ENCODE measurements at places on chromosomes 7 and 10.

- peak; percentile 84 for DNase-seq
Observed at GRCh38 chr10:129090618-129091366, 376.2 kb upstream of the MGMT start.

DNA sequence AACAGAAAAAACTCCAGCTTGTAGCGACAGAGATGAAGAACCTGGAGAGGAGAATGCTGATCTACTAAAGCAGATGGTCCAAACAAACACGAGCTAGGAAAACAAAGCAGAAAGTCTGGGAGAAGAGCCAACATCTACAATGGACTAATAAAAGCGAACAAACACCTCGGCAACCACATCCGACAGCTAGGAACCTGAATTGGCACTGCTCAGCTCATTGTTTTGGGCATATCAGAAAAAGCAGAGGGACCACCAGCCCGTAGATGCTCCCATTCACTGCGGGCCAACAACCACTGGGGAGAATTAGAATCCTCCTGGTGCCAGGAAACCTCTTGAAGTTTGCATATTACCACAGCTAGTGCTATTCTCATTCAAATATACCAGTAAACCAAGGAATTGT lies 204.7 kb downstream of the NXPH1 start:
- DNase-seq: no peak

DNA sequence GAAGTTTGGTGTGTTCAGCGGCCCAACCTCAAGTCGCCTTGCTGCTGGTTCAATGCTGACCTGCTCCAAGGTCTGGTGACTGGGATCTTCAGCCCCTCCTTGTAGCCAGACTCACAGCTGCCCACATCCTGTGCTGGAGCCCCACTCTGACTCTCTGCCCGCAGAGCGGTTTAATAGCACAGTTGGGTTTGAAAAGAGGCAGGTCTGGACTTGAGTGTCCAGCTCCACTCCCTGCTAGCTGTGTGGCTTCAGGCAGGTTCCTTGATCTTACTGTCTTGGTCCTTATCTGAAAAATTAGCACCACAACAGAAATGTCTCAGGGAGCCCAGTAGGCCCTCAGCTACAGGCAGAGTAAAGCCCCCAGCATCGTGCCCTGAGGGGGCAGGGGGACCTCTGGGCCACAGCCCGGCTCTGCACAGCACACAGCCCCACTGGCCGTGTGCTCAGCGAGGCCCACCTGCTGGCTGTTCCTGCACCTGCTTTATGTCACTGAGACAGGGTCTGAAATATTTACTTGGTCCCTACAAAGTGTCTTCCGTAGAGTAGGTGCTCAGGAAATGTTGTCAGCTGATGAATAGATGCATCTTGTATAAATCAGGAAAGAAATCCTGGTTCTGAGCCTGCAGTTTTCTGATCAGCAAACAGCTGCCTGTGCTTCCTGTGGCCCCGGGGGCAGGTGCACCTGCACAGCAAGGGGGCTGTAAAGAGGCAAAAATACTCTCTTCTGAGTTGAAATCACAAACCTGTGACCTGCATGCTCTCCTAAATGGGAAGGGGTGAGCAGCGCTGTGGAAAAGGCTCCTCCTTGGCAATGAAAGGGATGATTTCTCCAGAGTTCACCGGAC lies 155.5 kb downstream of the SVIL start:
- peak; percentile 63 for DNase-seq

DNA sequence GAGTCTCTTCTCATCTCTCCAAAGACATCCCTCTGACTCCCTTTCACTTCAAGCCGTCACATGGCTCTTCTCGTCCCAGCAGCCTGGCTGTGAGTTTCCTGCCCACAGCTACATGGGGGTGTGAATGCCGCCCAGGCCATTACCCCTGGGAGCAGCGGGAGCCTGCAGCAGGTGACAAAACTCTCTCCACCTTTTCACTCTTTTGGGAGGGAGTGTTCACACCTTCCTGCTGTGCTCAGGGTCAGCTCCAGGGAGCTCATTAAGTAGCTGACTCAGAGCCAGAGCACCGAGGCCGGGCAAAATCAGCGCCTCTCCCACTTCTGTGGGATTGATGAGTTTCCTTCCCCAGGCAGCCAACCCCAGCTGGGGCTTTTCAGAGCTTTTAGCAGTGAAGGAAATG lies 271.3 kb downstream of the TYW1 start:
- DNase-seq: no peak

DNA sequence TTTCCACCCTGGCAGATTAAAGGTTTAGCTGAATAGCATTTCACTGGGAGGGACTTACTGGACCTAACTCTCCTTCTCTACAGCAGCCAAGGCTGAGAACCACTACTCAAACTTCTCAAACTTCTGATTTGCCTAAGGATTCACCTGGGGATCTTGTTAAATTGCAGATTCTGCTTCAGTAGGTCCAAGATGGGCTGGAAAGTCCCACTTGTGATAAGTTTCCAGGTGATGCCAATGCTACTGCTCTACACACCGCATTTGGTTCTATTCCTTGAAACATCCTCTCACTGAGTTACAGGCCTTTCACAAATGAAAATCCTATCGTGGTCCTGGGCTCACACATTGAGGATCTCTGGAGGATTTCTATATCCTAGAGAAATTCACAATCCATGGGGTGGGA lies 147.9 kb downstream of the CHCHD3 start:
- no peak for DNase-seq
